Activated T-helper 17 cell treated with anti-CD3 and anti-CD28 coated beads, Interleukin-2, amount 50 U/mL, for 72 hours (primary cell): ENCODE measurements at places on chromosomes 5 and 9. TPM values are rescaled to one million over a fixed set of nuclear protein-coding genes. Genes with fewer than 3 reads are reported as not detected.

DNA sequence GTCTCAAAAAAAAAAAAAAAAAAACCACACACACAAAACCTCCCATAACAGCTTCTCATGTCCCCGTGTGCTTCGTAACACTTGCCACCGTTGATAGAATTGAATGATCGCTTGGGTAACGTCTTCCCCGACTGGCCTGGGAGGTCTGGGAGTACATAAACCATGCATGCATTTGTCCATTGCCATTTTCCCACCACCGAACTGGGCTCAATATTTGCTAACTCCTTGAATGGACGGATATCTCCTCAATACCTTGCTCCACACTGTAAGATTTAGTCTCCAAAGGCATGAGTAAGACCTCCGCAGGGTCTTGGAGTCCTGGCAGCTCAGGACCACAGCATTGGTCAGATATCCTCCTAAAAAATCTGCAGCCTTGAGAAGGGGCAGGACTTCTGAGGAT is 3.2 kb upstream of the P4HA2 start:
- ATAC-seq = no peak

DNA sequence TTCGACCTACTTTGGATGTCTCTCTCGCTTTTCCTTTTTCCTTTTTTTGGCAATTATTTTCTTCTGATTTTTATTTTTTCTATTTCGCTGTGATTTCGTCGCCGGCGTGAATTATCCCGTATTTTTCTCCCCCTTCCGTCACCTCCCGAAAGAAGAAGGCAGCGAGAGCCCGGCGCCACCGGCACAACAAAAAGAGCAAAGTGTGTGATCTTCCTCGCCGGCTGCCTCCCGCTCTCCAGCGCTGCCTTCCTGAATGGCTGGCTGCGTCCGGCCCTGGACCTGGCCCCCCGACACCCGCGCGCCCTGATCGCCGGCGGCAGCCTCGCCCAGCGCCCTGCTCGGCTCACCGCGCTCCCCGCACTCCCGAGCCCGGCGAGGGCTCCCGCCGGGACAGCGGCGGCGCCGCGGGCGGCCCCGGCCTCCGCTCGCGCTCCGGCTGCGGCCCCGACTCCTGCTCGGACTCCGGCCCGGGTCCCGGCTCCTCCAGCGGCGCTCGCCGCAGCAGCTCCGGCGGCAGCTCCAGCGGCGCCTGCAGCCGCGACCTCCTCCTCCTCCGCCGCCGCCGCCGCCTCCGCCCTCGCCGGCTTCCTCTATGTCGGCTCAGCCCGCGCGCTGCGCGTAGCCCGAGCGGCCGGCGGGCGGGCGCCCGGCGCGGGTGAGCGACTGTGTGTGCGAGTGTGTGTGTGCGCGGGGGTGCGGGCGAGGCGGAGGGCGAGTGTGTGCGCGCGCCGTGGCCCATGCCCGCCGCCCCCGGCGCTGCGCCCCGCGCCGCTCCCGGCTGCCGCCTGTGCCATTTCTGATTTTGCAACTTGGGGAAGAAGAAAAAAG is 960 bp downstream of the NR2F1 start:
- ATAC-seq = peak; percentile 26

GRCh38 chr5:6317116-6317798 is 61.1 kb downstream of the MED10 start:
- no peak for ATAC-seq

The LIX1 gene
- total RNA-seq = not detected
